ENCODE measurements at places on chromosomes 11 and 22.

DNA sequence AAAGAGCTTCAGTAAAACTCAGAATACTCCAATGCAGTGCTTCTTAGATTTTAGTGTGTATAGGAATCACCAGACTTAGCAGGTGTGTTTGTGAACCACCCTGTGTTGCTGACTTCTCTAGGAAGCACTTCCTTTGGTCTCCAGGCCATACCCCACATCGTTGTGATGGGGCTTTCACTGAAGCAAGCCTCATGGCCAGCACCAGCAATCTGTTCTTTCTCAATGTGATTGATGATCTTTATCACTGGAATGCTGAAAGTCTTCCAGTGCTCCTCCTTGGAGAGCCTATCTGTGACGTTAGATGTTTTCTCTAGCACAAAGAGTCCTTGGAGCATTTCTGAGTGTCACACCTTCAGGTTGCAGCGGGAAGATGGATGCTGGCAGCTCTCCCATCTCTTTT lies 280.5 kb downstream of the DDX10 start:
- DNase-seq, result no peak

DNA sequence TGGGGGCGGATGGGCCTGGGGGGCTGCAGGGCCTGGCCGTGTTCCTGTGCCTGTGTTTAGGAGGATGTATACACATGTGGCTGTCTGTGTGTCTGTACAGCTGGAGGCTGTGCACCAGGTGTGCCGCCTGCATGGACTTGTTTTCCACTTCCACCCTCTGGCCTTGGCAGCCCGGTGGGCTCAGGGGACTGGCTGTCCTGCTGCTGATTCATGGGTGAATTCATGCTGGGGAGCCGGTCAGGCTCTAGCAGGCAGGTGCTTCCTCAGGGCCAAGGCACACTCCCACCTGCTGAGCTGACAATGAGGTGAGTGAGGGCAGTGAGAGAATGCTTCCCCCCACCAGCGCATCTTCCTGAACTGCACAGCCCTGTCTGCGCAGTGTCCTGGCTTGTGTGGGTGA lies 88.4 kb downstream of the CCDC81 start:
- DNase-seq, result no peak

DNA sequence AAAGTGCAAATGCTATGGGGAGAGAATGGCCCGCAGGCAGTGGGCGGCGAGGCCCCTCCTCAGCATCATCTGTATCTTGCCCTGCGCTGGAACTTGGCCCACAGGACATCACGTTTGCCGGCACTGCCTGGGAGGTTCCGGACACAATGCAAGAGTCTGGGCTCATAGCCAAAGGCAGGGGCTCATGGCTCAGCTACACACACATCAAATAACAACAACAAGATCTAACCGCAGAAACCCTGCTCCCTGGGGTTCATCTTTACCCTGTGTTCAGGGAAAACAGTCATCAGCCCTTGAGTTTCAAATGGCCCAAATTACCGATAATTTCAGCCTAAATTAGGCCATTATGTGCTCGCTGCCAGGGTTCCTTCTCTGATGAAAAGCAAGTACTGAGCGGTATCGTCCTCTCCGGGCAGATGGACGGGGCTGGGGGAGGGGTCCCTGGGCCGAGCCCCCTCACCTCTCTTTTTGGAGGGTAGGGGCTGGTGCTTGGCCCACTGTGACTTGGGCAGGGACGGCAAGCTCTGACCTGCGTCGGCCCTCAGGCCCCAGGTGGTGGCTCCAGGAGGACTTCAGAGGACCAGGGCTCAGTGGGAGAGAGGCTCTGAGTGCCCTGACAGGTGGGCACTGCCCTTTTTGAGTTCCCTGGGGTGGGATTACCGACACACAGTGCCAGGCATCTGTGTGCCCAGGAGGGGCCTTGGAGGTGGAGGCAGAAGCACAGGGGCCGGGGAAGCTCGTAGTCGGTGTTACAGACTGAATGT lies 25.0 kb upstream of the GAL start:
- DNase-seq, result no peak

GRCh38 chr11:38456371-38456770 lies 1858.3 kb upstream of the RAG2 start:
- no peak for DNase-seq

GRCh38 chr11:40178470-40178869 lies 1281.0 kb downstream of the LRRC4C start:
- no peak for DNase-seq

DNA sequence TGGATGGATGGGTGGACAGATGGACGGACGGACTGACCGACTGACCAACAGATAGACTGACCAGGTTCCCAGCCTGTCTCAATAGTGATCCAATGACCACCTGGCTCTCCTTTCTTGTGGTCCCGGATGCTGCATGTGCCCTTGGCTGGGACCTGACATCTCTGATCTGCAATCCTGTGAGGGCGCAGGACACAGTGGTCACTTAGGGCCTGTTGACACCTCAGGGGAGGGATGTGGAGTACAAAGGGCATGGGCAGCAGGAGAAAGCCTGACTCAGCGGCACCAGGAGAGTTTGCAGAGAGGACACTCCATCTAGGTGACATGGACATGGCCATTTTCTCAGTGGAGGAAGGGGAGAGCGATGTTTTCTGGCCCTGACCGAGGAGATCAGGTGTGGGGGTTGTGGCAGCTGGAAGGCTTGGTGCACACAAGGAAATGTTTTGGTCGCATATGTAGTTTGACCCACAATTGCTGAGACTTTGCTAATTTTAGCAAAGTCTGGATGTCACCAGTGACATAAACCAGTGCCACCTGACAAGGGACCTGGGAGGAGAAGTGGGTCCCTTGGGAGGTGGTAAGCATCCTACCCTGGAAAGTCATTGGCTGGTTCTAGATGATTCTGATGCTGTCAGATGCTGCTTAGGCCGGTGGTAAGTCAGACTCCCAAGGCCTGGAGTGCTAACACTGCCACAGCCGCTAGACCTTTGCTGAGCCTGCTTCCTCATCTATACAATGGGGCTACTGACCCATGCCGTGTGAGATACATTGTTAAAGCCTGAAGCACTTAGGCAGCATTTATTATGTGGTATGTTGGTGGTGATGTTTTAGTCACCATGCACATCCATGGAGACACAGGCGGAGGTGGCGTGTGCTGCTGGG lies 50.7 kb downstream of the CD82 start:
- no peak for DNase-seq

DNA sequence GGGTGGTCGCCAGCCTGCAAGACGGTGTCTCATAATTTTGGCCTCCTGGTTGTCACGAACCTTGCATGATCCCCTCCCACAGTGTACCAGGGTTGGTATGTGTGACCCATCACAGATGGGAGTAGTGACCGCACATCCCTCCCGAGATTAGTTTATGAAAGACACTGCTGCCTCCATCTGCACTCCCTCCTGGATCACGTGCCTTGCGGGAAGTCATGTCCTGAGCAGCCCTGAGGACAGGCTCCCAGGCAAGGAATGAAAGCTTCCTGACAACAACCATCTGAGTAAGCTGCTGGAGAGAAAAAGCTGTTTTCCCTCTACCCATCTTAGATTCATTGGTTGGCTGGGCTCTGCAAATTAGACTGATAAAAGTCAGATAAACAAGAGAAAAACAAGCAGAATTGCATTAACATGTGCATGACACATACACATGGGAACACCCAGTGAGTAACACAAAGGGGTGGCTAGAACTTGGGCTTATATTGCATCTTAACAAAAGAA lies 14.4 kb upstream of the PAMR1 start:
- no peak for DNase-seq

All from mesendoderm (in vitro differentiated cells).